ENCODE measurements at places on chromosomes 2 and 18. TPM values are rescaled to one million over a fixed set of nuclear protein-coding genes. Genes with fewer than 3 reads are reported as not detected.

GRCh38 chr2:20439193-20439475 is 7.7 kb upstream of the RHOB start:
- H3K4me3 ChIP-seq: no peak overlapping the region
- H3K27me3 ChIP-seq: no peaks in the 10 kb centered on the region
- peak overlapping the region; percentile 85 for H3K27ac ChIP-seq
- no peak for DNase-seq

DNA sequence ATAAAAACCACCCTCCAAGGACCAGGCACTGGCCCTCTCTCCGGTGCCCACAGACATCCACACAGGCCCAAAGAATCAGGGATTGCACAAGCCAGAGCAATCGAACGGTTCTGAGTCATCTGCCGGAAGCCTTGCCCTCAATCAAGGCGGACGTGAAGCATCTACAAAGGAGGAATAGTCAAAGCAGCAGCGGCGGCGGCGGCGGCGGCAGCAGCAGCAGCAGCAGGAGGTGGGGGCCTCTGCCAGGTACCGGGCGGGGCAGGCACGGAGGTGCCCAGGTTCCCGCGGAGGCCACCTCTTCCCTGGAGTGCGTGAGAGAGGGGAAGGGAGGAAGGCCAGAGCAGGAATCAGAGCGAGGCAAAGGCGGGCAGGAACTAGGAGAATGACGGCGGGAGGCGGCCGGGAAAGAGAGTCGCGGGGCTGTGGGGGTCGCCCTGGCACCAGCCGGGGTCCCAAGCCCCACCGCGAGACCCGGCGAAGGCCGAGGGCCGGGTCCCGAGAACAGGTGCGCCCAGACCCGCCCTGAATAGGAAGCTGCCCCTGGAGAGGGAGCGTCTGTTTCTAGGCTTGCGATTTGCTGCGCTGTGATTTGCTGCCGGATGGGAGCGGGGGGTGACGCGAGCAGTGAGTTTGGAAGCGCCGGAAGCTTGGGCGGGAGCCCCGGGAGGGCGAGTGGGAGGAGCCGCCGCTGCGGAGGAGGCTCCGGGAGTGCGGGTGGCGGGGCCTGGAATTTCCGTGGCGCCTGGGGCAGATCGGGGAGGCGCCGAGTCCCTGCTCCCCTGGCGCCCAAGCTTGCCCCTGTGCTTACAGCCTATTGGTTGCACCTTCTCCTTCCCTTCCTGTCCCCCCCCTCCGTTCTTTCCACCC is at the start of gene SERPINB8:
Gene SERPINB8 (plus strand): TSS at position 140 of the 867 bp plus-strand sequence. CDS start 8,228 bp downstream, outside the sequence.
- H3K27me3 ChIP-seq: no peaks in the 10 kb centered on the region
- DNase-seq: peak; percentile 95
- H3K4me3 ChIP-seq: peak within 1 kb of the TSS; percentile 93
- peak within 1 kb of the TSS; percentile 99 for H3K27ac ChIP-seq
- H3K4me1 ChIP-seq: no peaks in the 10 kb centered on the region

- no peaks in the 10 kb centered on the region for H3K27me3 ChIP-seq
- no peaks in the 10 kb centered on the region for H3K4me1 ChIP-seq
- H3K36me3 ChIP-seq: no peaks in the 10 kb centered on the region
- peak; percentile 31 for DNase-seq
- H3K27ac ChIP-seq: no peak overlapping the region
- H3K4me3 ChIP-seq: no peak overlapping the region
Observed at GRCh38 chr2:239004274-239005015, 156.6 kb downstream of the TWIST2 start.

GRCh38 chr2:99096728-99097127 is 44.8 kb upstream of the C2orf15 start:
- H3K36me3 ChIP-seq: no peaks in the 10 kb centered on the region
- no peaks in the 10 kb centered on the region for H3K4me1 ChIP-seq
- DNase-seq: no peak
- H3K27ac ChIP-seq: no peak overlapping the region
- H3K27me3 ChIP-seq: no peaks in the 10 kb centered on the region

DNA sequence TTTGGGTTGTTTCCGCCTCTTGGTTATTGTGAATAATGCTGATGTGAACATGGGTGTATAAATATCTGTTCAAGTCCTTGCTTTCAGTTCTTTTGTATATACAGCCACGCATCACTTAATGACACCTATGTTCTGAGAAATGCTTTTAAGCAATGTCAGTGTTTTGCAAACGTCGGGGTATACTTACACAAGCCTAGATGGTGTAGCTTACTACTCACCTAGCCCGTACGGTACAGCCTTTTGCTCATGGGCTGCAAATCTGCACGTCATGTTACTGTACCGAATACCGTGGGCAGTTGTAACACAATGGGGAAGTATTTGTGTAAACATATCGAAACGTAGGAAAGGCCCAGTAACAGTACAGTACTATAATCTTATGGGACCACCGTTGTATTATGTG is 12.4 kb downstream of the RALB start:
- H3K36me3 ChIP-seq: no peaks in the 10 kb centered on the region
- no peak overlapping the region for H3K27ac ChIP-seq
- no peak overlapping the region for H3K4me3 ChIP-seq
- no peak for DNase-seq
- H3K4me1 ChIP-seq: no peaks in the 10 kb centered on the region
- no peaks in the 10 kb centered on the region for H3K27me3 ChIP-seq

- H3K27ac ChIP-seq: no peak overlapping the region
- no peaks in the 10 kb centered on the region for H3K4me1 ChIP-seq
- no peak overlapping the region for H3K4me3 ChIP-seq
- no peaks in the 10 kb centered on the region for H3K36me3 ChIP-seq
- no peak for DNase-seq
- H3K27me3 ChIP-seq: no peaks in the 10 kb centered on the region
Observed at GRCh38 chr2:48781366-48781765, 25.8 kb upstream of the LHCGR start.

DNA sequence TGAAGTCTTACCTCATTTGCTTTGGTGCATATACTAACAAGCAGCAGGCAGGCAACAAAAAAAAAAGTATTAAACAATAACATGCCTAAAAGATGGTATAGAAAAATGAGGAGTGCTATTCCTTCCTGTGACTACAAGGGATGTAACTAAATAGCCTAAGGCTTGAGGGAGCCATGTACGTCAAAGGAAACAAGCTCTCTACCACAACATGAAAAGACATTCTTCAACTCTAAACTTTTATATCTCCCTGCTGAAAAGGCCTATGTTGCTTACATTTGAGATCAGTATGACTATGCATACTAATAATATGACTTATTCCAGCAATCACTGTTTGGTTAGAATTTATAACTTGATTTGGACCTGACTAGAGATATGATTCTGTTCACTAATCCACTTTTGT is 347.9 kb downstream of the ADCYAP1 start:
- H3K4me1 ChIP-seq: no peaks in the 10 kb centered on the region
- H3K36me3 ChIP-seq: no peaks in the 10 kb centered on the region

GRCh38 chr2:102664471-102664909 is 45.1 kb downstream of the SLC9A2 start:
- H3K4me1 ChIP-seq: no peaks in the 10 kb centered on the region
- no peaks in the 10 kb centered on the region for H3K27me3 ChIP-seq
- no peak overlapping the region for H3K4me3 ChIP-seq
- DNase-seq: no peak
- no peaks in the 10 kb centered on the region for H3K36me3 ChIP-seq

GRCh38 chr2:231418820-231419640 is 23.5 kb downstream of the B3GNT7 start:
- H3K27me3 ChIP-seq: no peaks in the 10 kb centered on the region
- no peaks in the 10 kb centered on the region for H3K36me3 ChIP-seq
- no peaks in the 10 kb centered on the region for H3K4me1 ChIP-seq
- no peak overlapping the region for H3K4me3 ChIP-seq
- no peak for DNase-seq

- H3K4me1 ChIP-seq: no peaks in the 10 kb centered on the region
- H3K4me3 ChIP-seq: no peak overlapping the region
- H3K36me3 ChIP-seq: no peaks in the 10 kb centered on the region
- DNase-seq: no peak
- no peaks in the 10 kb centered on the region for H3K27me3 ChIP-seq
- H3K27ac ChIP-seq: no peak overlapping the region
Observed at GRCh38 chr2:190714958-190715357, 66.1 kb downstream of the NAB1 start.

DNA sequence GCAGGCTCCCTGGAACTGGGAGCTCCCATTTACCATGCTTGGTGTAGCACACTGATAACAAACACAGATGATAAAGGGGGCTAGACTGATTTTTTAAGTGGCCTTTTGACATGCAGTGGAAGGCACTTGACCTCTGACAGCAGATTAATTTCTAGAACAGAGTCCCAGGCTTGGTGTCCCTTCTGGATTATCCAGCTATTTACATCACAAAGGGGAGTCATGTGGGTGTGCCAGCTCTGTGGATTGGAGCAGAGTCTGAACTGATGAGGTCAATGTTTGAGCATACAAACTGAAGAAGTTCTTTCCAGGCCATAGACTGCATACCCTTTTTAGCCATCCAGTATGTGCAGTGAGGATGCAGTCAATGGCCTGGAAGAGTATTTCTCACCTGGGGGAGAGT is 31.5 kb upstream of the SIX2 start:
- no peaks in the 10 kb centered on the region for H3K4me1 ChIP-seq
- H3K36me3 ChIP-seq: no peaks in the 10 kb centered on the region
- H3K27ac ChIP-seq: no peak overlapping the region
- DNase-seq: no peak
- H3K27me3 ChIP-seq: no peaks in the 10 kb centered on the region

GRCh38 chr2:63818271-63818670 is 23.4 kb upstream of the UGP2 start:
- no peak overlapping the region for H3K4me3 ChIP-seq
- no peaks in the 10 kb centered on the region for H3K4me1 ChIP-seq
- DNase-seq: no peak
- no peaks in the 10 kb centered on the region for H3K36me3 ChIP-seq
- no peak overlapping the region for H3K27ac ChIP-seq

GRCh38 chr2:173657996-173658717 is 303.5 kb downstream of the CDCA7 start:
- DNase-seq: no peak
- no peaks in the 10 kb centered on the region for H3K27me3 ChIP-seq

DNA sequence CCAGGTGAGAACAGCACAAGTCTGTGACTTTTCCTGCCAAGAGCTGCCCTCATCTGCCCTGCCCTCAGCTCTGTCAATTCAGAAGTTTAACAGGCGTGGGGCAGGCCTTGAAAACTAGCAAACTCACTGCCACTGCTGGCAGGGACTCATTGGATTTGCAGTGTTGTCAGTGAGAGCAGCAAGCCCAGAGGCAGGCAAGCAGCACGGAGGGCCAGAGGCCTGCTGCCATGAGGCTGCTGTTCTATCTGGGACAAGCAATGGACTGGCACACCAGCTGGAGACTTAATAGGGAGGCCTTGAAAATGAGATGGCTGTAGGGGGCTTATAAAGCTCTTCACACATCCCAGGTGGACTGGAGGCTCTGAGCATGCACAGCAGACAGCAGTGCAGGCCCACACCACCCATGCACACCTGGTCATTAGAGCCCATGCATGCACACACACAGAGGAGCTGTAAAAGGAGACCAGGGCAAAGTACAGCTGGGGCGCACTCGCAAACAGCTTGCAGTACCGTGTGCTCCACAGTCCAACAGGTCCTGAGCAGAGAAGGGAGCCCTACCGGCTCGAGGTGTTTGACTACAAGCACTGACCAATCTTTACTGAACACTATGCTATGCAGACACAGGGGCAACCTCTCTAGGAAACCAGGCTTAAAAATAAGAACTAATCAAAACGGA is 28.7 kb downstream of the MGAT4A start:
- no peak overlapping the region for H3K4me3 ChIP-seq
- no peaks in the 10 kb centered on the region for H3K27me3 ChIP-seq
- H3K36me3 ChIP-seq: no peaks in the 10 kb centered on the region
- H3K4me1 ChIP-seq: no peaks in the 10 kb centered on the region

- no peaks in the 10 kb centered on the region for H3K27me3 ChIP-seq
- H3K36me3 ChIP-seq: no peaks in the 10 kb centered on the region
- H3K27ac ChIP-seq: no peak overlapping the region
- DNase-seq: no peak
- H3K4me1 ChIP-seq: peaks cover 3% of the 10 kb centered on the region
Observed at GRCh38 chr18:75216911-75217689, 6.5 kb downstream of the TSHZ1 start.

DNA sequence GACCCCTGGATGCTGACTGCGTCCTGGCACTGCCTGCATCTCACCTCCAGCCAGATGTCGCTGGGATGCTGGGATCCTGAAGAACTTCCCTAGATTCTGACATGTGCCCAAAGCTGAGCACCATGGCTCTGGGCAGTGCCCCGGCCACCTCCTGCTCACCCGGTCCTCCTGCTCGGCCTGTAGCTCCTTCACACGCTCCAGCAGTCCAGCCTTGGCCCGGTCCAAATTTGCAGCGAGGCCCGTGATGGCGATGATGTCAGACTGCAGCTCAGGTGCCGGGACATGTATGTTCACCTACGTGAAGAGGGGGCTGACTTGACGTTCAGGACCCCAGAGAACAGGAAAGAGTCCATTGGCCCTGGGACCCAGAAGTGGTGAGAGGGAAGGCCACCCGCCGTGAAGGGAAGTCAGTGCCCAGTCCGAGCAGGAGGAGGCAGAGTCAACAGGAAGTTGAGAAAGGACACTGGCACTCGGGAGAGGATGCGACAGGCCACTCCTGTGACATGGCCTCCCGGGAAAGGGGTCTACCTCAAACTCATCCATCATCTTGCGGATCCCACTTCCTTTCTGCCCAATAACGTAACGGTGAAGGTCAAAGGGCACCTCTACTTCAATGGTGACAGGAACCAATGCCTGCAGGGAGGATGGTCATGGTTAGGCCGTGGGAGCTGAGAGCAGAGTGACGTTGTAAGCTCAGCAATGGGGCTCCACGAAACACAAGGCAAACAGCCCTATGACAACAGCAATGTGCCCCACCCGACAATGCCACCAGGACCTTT is 46.7 kb downstream of the ANO7 start:
- no peak overlapping the region for H3K27ac ChIP-seq
- H3K4me3 ChIP-seq: no peak overlapping the region
- DNase-seq: no peak
- no peaks in the 10 kb centered on the region for H3K27me3 ChIP-seq

- no peaks in the 10 kb centered on the region for H3K4me1 ChIP-seq
- H3K27ac ChIP-seq: no peak overlapping the region
- H3K4me3 ChIP-seq: no peak overlapping the region
- no peaks in the 10 kb centered on the region for H3K36me3 ChIP-seq
Observed at GRCh38 chr2:58875436-58875835, 634.3 kb upstream of the FANCL start.

GRCh38 chr18:74256190-74256589 is 35.6 kb downstream of the CYB5A start:
- no peak overlapping the region for H3K27ac ChIP-seq
- no peaks in the 10 kb centered on the region for H3K27me3 ChIP-seq
- no peaks in the 10 kb centered on the region for H3K4me1 ChIP-seq
- H3K4me3 ChIP-seq: no peak overlapping the region
- H3K36me3 ChIP-seq: peaks cover 8% of the 10 kb centered on the region
- no peak for DNase-seq

- DNase-seq: no peak
- no peak overlapping the region for H3K4me3 ChIP-seq
- H3K27ac ChIP-seq: no peak overlapping the region
Observed at GRCh38 chr2:71884303-71885042, 263.2 kb downstream of the CYP26B1 start.

- H3K4me1 ChIP-seq: no peaks in the 10 kb centered on the region
- H3K4me3 ChIP-seq: no peak overlapping the region
- no peak overlapping the region for H3K27ac ChIP-seq
- peaks cover 4% of the 10 kb centered on the region for H3K27me3 ChIP-seq
- DNase-seq: no peak
- H3K36me3 ChIP-seq: no peaks in the 10 kb centered on the region
Observed at GRCh38 chr2:88860421-88861075, 169.1 kb downstream of the RPIA start.

The LAMA1 gene
- total RNA-seq: 10.2 TPM

The IL36A gene
- not detected for total RNA-seq

The PLGLB1 gene
- not detected for total RNA-seq

The GRB14 gene
- total RNA-seq: 2.5 TPM
